ENCODE measurements at places on chromosomes 7 and 10.
A peak's percentile ranks its signal among the peaks of the same experiment; 100 is the strongest.

DNA sequence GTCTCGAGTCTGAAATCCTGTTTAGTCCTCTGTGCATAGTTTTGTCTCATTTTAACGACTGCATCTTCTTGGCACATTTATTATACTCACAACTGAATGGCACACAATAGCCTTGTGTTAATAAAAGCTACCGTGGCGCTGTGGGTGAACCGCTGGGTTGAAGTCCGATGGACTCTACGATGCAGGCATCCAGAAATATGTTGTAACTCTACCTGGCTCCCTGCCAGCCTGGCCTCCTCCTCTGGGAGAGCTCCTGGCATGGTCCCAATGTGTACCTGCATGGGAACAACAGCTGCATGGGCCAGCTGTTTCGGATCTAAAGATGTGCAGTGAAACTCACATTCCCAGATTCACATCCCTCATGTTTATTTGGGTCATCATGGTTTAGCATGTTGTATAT lies 3.7 kb upstream of the DPYSL4 start:
- DNase-seq: no peak

DNA sequence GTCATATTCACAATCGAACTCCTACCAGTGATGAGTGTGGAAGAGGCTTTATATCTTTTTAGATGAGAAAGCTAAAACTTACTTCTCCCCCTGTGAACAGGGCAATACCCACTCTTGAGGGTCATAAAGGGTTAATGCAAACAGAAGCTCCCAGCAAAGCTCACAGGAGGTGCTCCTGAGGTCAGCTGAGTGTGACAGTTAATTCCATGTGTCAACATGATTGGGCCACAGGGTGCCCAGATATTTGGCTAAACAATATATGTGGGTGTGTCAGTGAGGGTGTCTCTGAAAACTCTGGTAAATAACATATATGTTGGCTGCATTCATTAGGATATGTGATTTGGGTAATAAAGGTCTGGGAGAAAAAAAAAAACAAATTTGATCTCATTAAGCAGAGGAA lies 86.0 kb downstream of the HIP1 start:
- no peak for DNase-seq

DNA sequence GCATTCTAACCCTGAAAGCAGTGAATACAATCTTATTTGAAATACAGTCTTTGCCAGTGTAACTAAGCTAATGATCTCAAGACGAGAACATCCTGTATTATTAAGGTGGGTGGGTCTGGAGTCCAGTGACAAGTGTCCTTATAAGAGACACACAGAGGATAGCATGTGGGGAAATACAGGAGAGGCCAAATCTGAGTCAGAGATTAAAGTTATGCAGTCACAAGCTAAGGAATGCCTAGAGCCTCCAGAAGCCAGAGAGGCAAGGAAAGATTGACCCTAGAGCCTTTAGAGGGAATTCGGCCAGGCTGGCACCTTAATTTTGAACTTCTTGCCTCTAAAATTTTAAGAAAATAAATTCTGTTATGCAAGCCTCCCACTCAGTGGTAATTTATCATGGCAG lies 87.5 kb upstream of the HGF start:
- no peak for DNase-seq

- DNase-seq: no peak
Measured at GRCh38 chr7:138813945-138814344, 15.9 kb upstream of the ATP6V0A4 start.

- no peak for DNase-seq
Measured at GRCh38 chr10:84059526-84059925, 79.8 kb upstream of the GHITM start.

GRCh38 chr10:124918906-124919305 lies 23.0 kb upstream of the ZRANB1 start:
- no peak for DNase-seq

- no peak for DNase-seq
Measured at GRCh38 chr10:31359979-31360378, 41.0 kb downstream of the ZEB1 start.

DNA sequence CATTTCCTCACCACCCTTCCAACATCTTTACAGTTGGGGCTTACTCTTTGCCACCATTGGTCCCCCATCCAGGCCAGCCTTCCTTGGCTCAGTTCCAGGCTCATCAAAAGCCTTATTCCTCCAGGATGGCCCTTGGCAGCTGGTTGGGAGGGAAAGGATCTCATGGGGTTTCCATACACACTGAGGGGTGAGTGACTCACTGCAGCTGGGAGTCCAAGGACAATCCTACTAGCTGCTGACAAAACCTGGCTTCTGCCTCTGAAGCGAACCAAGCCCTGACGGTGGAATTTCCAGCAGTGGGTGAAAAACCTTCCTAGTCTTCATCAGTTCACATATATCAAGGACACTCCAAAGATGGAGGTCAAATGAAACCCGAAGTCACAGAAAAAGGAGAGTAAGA lies 22.9 kb downstream of the CRHR2 start:
- DNase-seq: no peak

GRCh38 chr7:127844165-127844564 lies 187.1 kb downstream of the LRRC4 start:
- no peak for DNase-seq

GRCh38 chr7:73625276-73625675 lies 954 bp upstream of the MLXIPL start:
- no peak for DNase-seq

DNA sequence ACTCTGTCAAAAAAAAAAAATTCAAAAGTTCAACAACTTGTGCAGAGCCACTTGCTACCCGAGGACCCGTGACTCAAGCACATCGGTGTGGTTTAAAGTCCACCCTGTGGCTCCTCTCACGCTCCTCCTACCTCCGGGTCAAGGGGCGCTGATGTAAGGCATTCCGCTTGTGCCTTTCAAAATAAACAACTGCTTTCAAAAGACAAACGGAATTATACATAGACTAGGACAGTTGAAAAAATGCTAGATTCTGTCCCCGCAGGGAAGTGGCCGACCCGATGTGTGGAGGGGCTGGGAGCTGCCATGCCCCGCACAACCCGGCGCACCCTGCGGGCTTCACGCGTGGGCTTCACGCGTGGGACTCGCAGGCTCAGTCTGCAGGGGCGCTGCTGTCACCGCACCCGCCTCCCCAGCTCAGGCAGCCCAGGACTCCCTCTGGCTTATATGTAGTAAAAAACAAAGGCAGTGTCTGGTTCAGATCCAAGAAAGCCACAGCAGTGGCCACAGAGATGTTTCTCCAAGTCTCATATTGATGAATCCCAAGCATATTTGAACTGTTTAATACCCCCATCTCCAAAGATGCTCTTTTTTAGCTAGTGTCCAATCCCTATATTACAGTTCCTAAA lies 239.7 kb upstream of the INHBA start:
- DNase-seq: no peak

- DNase-seq: peak; percentile 63
Measured at GRCh38 chr7:155815332-155816191, 3.3 kb upstream of the SHH start.

- peak; percentile 97 for DNase-seq
Measured at GRCh38 chr10:59907918-59908807, 1.8 kb upstream of the CCDC6 start.

- no peak for DNase-seq
Measured at GRCh38 chr10:110843796-110844616, 27.7 kb upstream of the PDCD4 start.

DNA sequence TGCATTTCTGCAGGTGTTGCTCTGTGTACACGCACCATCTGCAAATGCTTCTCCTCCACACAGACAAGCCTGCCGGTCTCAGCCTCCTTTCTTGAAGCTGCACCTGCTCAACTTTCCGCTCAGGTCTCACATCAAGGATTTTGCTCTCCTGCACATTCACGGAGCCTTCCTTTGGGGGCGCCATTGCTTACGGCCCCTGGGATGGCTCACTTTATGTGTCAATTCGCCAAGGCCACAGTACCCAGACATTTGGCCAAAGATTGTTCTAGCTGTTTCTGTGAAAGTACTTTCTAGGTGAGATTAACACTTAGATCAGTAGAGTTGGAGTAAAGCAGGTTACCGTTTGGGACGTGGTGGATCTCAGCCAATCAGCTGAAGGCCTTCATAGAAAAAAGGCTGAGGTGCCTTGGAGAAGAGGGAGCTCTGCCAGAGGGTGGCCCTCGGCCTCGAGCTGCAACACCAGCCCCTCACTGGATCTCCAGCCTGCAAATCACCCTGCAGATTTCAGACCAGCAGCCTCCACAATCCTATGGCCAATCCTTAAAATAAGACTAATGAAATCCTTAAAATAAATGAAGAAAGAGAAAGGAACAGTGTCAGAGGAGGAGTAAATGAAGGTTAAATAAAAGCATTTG lies 39.9 kb upstream of the PPP2R2D start:
- no peak for DNase-seq

- DNase-seq: no peak
Measured at GRCh38 chr7:87878208-87878735, 2.0 kb downstream of the DBF4 start.

GRCh38 chr10:111113961-111114757 lies 37.3 kb downstream of the ADRA2A start:
- DNase-seq: peak; percentile 97

DNA sequence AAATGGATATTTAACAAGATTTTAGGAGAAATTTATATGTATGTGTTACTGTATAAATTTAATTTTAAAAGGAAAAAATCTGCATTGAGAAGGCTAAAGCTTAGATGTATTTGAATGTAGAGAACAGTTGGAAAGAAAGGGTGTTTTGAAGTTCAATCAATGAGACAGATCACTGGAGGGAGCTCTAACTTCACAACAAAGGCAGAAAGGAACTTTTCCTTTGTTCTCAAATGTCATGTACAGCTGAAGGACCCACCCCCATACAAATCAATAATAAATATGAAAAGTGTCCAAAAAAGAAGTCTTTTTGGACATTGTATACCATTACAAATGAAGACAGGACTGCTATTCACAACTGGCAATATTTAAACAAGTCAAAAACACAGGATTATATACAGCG lies 403.4 kb downstream of the DNAJB9 start:
- peak; percentile 64 for DNase-seq

DNA sequence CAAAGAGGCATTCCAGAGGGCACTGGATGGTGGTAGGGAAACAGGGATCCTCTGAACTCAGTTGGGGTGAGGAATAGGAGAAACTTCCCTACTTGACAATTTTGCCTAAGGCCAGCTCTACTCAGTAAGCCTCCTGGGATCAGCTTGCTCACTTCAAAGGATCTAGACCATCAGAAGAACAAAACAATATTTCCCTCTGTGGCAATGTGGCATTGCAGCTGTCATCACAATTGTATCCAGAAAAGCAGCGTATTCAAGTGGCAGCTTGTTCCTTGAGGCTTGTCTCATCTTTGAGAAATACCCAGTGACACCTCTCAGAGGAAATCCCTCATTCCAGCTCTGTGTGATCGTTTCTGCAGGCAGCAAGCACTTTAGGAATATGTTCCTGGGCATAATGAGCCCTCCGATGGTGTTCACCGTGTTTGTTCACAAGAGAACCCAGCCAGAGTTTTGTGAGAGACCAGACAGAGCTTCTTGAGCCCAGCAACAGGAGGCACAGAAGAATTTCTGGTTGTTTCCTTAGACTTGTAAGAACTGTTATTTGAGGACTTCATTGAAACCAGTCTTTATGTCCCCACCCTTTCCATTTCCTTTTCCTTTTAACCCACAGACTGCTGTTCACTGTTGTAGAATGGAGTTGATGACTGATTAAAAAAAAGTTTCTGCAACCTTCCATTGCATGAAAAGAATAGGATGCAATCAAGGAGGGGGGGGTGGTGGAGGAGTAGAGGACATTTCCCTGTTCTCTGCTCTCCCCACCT lies 747.3 kb downstream of the LRMDA start:
- DNase-seq: no peak

GRCh38 chr10:110357871-110358270 lies 53.2 kb upstream of the SMNDC1 start:
- no peak for DNase-seq

GRCh38 chr7:48087349-48087748 lies 1.7 kb upstream of the UPP1 start:
- no peak for DNase-seq

DNA sequence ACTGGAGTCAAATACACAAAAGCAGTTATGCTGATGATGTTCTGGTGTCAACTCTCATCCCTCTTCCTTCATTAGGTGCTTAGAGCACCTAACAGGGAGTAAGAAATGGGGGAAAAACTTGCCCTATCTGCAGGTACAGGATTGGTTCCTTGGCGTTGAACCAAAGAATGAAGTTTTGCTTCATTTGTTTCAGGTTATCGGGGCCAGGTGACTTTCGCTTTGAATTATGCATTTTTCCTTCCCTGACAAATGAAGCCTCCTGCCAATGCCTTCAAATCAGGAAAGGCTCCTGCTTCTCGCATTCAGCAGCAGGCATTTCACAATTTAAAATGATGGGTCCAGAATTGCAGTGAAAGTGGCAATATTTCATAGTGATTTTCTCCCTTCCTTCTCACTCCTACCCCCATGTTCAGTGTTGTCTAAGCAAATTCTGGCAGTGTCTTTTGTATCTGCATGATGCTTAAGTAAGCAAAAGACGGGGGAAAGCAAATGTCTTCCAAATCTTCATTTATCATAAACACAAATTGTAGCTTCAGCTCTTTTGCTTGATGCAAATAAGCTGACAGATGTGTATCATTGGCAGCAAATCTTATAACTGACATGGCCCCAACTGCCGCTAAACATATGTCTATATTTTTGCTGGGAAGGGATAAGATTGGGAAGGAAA lies 29.4 kb downstream of the DNAJB9 start:
- DNase-seq: no peak

DNA sequence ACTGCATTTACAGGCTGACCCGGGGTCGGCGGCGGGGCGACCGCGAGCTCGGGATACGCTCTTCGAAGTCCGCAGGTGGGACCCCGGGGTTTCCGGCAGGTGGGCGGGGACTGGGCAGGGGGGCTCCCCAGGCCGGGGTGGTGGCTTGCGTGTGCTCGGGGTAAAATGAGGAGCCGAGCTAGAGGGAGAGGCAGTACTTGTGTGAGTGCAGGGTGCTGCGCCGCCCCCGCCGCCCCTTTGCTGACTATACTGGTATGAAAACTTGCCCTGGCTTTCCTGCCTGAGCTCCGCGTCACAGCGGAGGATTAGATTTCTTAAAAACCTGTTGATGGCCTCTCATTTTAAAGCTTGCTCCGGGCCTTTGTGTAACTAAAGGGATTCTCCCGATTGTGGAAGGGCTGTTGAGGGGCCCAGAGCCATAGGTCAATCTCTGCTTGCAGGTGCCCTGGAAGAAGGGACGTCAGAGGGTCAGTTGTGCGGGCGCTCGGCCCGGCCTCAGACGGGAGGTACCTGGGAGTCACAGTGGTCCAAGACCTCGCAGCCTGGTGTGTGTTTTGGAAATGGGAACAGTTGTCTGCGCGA lies 488 bp downstream of the ARMC10 start:
- DNase-seq: peak; percentile 33

GRCh38 chr7:83777406-83778072 lies 128.6 kb upstream of the SEMA3E start:
- no peak for DNase-seq
